ENCODE measurements at places on chromosomes 12 and 14. TPM values are rescaled to one million over a fixed set of nuclear protein-coding genes. Genes with fewer than 3 reads are reported as not detected.

Gene ISM2
- not detected for polyA plus RNA-seq

Gene POTEG
- not detected for polyA plus RNA-seq

- DNase-seq: peak; percentile 31
These were observed 14.4 kb downstream of the CLSTN3 start for GRCh38 chr12:7144414-7145120.

DNA sequence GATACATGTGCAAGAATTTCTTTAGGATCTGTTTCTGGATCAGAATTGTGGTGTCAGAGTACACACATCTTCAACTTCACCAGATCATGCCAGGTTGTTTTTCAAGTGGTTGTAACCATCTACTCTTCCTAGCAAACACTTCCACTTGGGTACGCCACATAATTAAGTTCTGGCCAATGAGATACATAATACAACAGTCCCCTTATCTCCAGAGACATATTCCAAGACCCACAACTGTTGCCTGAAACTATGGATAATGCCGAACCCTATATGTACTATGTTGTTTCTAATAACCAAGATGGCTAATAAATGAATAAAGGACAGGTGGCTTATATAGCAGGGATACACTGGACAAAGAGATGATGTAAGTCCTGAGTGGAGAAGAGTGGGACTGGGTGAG is 2.5 kb upstream of the CHPT1 start:
- DNase-seq: no peak

DNA sequence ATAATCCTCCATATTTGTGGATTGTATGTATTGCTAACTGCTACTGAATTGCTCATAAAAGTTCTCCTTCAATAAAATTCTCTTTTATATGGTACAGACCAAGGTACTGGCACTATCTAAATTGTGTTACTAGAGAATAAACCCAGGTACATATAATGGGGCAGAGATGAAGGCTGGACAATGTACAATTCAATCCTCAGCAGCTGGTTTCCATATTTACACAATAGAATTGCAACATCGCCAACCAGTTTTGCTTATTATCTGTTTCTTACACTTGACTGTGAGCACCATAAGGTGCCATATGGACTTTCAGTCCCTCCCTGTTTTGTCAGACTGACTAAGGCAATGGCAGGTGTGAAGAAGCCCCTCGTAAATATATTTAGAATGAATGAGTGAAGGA is 18.1 kb downstream of the KITLG start:
- no peak for DNase-seq
